ENCODE measurements at places on chromosomes 5 and 9.
A peak's percentile ranks its signal among the peaks of the same experiment; 100 is the strongest.

GRCh38 chr5:10595672-10596309 is 31.9 kb downstream of the ANKRD33B start:
- no peaks in the 10 kb centered on the region for H3K27me3 ChIP-seq
- H3K4me3 ChIP-seq, result peak overlapping the region; percentile 67
- DNase-seq, result no peak
- H3K4me1 ChIP-seq, result peaks cover 30% of the 10 kb centered on the region

GRCh38 chr5:142698447-142699183 is 12.7 kb upstream of the FGF1 start:
- H3K4me3 ChIP-seq, result no peak overlapping the region
- peaks cover 15% of the 10 kb centered on the region for H3K27me3 ChIP-seq
- peaks cover 2% of the 10 kb centered on the region for H3K36me3 ChIP-seq

GRCh38 chr9:114271556-114272510 is 51.1 kb upstream of the ORM1 start:
- no peak for DNase-seq
- no peak overlapping the region for H3K27ac ChIP-seq
- peaks cover 4% of the 10 kb centered on the region for H3K4me1 ChIP-seq
- no peak overlapping the region for H3K4me3 ChIP-seq
- peaks cover 22% of the 10 kb centered on the region for H3K27me3 ChIP-seq
- no peaks in the 10 kb centered on the region for H3K36me3 ChIP-seq

DNA sequence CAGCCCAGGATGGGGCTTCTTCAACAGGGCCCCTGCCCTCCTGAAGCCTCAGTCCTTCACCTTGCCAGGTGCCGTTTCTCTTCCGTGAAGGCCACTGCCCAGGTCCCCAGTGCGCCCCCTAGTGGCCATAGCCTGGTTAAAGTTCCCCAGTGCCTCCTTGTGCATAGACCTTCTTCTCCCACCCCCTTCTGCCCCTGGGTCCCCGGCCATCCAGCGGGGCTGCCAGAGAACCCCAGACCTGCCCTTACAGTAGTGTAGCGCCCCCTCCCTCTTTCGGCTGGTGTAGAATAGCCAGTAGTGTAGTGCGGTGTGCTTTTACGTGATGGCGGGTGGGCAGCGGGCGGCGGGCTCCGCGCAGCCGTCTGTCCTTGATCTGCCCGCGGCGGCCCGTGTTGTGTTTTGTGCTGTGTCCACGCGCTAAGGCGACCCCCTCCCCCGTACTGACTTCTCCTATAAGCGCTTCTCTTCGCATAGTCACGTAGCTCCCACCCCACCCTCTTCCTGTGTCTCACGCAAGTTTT is 23.6 kb downstream of the PCDHGC5 start:
- peaks cover 2% of the 10 kb centered on the region for H3K36me3 ChIP-seq
- DNase-seq, result peak; percentile 78
- peak overlapping the region; percentile 97 for H3K4me3 ChIP-seq
- H3K27ac ChIP-seq, result peak overlapping the region; percentile 96
- H3K4me1 ChIP-seq, result peaks cover 26% of the 10 kb centered on the region

GRCh38 chr9:121331992-121332685 is 37.9 kb downstream of the STOM start:
- H3K36me3 ChIP-seq, result peaks cover 5% of the 10 kb centered on the region
- no peaks in the 10 kb centered on the region for H3K27me3 ChIP-seq
- peak overlapping the region; percentile 74 for H3K27ac ChIP-seq

DNA sequence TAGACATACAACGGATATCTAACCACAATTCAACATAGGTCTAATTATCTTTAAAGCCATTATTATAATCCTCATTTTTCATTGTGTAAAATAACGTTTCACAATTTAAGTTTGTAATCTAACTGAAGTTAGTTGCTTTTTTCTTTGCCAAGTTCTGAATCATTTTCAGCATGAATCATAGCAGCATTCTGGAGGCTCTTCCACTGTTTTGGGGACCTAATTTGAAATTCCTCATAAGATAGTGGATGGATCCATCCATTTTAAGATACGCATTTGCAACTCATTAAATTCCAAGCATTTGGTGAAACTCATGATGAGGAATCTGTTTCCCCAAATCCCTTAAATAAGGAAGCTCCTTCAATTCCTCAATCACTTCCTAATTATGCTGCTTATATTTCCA is 447.1 kb upstream of the CDH10 start:
- DNase-seq, result no peak
- no peaks in the 10 kb centered on the region for H3K27me3 ChIP-seq
- no peaks in the 10 kb centered on the region for H3K36me3 ChIP-seq
- H3K4me3 ChIP-seq, result no peak overlapping the region
- no peaks in the 10 kb centered on the region for H3K4me1 ChIP-seq

- no peak for DNase-seq
- peaks cover 5% of the 10 kb centered on the region for H3K4me1 ChIP-seq
- H3K36me3 ChIP-seq, result peaks cover 5% of the 10 kb centered on the region
- H3K27ac ChIP-seq, result no peak overlapping the region
- no peak overlapping the region for H3K4me3 ChIP-seq
Observed at GRCh38 chr9:98210435-98210834, 18.0 kb upstream of the CORO2A start.

DNA sequence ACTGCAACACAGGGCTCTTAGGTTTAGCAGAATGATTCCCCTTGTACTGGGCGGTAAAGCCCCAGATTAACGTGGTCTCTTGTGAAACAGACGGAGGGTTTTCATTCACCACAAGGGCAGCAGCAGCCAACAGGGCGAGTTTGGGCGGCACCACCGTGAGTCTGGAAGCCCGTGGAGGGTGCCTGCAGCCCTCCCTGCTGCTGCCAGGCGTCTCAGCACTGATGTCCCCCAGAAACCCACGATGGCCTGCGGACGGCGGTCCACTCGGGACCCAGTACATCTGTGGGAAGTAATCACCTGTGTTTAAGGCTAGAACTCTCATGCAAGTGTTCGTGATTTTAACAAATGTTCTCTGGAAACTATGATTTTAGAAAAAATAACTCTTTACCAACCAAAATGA is 67.8 kb downstream of the IRX2 start:
- no peak overlapping the region for H3K4me3 ChIP-seq
- no peaks in the 10 kb centered on the region for H3K27me3 ChIP-seq
- no peaks in the 10 kb centered on the region for H3K4me1 ChIP-seq

DNA sequence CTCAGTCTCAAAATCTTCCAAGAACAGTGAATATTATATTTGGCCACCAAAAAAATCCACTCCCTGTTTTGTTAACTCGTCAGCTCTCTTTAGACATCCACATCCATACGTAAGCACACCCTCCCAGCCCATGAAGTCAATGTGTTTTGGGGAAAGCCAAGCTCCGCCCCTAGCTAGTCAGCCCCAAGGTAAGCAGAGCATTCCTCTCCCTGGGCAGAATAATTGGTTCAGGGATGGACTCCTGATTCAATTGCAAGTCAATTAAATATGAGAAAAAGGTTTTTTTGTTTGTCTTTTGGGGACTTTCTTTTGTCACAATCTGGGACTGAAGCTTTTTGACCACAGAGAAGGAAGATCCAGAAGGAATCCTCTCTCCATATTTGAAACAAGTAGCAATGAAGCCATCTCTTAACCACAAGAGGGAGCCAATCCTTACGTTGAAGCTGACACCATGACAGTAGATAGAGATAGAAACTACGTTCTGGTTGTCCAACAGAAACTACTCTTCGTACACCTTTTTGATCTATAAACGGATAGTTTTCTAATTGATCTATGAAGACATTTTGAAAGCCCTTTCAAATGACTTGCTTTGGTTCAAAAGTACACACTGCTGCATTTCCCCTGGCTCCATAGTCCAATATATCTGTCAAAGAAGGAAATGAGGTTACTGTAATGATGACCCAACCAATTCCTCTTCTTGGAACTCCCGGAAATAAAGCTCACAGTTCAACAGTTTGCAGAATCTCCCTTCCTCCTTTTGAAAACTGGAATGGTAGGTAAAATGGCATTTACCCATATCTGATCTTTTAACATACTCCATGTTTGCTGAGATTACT is 166.4 kb downstream of the TLE1 start:
- no peaks in the 10 kb centered on the region for H3K4me1 ChIP-seq
- H3K4me3 ChIP-seq, result no peak overlapping the region
- no peak overlapping the region for H3K27ac ChIP-seq

DNA sequence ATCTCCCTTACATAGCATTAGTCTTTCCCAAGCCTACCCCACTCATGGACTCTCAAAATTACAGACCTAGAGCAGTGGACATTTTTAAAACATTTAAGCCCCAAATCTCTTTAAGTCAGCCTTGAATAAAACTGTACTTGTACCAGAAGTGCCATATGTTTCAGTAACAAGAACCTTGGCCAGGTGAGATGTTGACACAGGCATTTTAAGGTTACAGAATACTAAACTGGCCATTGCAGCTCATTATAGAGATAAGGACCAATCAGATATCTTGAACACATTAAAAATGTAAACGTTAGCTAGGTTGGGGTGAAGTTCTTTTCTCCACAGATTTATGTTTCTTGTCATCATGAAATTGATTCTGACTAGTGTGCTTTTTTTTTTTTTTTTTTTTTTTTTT is 103.8 kb upstream of the MIER3 start:
- no peak overlapping the region for H3K27ac ChIP-seq
- H3K4me1 ChIP-seq, result peaks cover 2% of the 10 kb centered on the region
- H3K36me3 ChIP-seq, result no peaks in the 10 kb centered on the region
- H3K27me3 ChIP-seq, result peaks cover 14% of the 10 kb centered on the region
- DNase-seq, result no peak

DNA sequence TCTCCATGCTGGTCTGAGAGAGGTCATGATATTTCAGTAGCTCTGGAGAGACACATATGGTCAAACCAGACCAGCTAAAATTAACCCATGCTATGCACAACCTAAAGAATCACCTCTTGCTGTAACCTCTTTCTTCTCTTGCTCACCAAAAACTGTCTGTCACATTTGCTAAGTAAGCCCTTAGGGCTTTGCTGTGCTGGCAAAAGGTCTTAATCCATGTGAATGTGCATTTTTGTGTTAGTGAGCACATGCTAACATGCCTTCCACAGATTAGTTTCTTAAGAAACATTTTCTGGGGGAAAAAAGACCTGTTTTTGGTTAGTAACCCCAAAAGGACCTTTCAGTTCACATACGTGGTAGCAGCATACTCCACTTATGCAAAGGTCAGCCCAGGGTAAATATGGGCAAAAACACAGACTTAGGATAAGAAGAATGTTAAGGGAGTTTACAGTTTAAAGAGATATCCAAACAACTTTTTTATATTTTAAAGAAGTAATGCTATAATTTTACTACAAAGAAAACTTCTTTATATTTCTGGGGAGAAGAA is 124.2 kb upstream of the CCDC152 start:
- H3K4me1 ChIP-seq, result no peaks in the 10 kb centered on the region
- peaks cover 4% of the 10 kb centered on the region for H3K36me3 ChIP-seq
- H3K27me3 ChIP-seq, result peaks cover 13% of the 10 kb centered on the region
- H3K4me3 ChIP-seq, result no peak overlapping the region
- no peak for DNase-seq

DNA sequence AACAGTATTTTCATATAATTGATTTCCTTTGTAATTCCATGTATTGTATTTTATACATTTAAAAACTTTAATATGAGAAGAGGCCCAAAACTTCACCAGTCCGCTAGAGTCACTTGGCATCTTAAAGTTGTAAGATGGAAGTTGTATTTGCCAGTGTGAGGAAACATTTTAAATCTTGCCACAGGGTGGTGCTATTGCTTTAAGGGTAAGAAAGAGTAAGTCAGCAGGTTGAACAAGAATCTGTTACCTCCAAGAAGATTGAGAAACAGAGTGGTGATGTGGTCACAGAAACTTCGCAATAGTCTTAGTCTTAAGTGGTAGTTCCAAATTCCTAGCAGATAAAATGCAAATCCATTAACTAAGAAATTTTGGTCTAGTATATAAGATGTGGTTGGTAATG is 39.8 kb upstream of the RANBP6 start:
- DNase-seq, result peak; percentile 23
- H3K27ac ChIP-seq, result peak overlapping the region; percentile 78
- H3K27me3 ChIP-seq, result peaks cover under 1% of the 10 kb centered on the region
- peaks cover 2% of the 10 kb centered on the region for H3K36me3 ChIP-seq
- no peak overlapping the region for H3K4me3 ChIP-seq

GRCh38 chr5:94499806-94500205 is 118.6 kb downstream of the KIAA0825 start:
- peaks cover 4% of the 10 kb centered on the region for H3K4me1 ChIP-seq
- H3K27me3 ChIP-seq, result no peaks in the 10 kb centered on the region
- no peak for DNase-seq
- no peak overlapping the region for H3K4me3 ChIP-seq
- H3K36me3 ChIP-seq, result no peaks in the 10 kb centered on the region
